ENCODE measurements at places on chromosomes 1 and 21.

DNA sequence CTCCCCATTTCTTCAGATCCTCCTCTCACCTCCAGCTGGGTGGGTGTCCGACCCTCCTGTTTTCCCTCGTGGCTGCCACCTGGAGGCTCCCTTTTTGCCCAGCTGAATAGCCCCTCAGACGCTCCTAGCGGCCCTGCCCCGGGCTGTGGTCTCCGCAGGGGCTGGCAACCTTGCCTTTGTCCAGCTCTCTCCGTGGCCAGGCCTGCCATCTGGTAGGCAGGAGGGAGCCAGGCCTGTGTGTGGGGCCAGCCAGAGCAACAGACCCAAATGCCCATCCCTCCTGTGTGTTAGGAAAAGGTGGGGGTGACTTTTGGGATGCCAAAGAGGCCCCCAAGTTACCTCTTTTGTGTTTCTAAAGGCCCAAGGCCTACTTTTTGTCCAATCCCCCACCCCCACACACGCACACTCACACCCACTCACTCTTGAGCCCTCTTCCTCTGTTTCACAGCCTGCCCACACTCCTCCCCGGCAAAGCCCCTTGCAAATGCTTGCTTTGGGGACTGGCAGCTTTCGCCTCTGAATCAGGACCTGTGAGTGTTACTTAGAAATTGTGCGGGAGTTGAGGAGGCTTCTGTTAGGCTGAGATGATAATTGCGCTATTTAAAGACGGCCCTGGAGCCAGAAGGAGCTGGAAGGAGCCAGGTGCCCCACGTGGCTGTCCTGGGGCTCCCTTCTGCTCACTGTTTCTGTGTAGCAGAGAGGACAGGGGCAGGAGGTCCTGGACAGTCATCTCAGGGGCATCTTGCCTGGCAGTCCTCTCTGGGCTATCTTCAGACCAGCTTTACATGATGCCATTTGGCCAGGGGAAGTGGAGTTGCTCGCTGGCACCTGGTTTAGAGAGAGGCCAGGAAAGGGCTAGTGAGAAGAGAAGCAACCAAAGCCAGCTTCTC is 9.1 kb downstream of the PPFIA4 start:
- no peak for DNase-seq

- DNase-seq, result no peak
Measured at GRCh38 chr21:45447821-45448220, 42.9 kb downstream of the COL18A1 start.

DNA sequence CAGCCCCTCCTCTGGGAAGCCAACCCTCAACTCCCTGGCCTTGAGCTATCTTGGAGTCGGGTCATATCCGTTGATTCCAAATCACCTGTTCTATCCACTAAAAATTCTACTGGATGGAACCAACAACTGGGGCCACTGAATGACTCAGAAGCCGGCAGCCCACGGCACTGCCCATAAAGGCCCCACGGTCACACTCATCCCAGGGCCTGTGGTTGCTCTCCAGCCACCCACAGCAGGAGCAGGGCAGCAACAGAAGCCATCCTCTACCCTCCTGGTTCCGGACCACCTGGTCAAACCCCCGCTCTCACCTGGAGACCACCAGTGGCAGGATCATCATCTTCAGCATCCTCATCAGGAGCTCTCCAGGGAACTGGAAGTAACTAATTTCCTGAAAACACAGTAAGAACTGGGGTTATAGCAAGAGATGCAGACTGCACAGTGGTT is 8.4 kb downstream of the SLC1A7 start:
- no peak for DNase-seq

- DNase-seq, result no peak
Measured at GRCh38 chr1:205057808-205058575, 15.0 kb downstream of the CNTN2 start.

GRCh38 chr1:22048351-22049192 is 3.9 kb upstream of the CDC42 start:
- no peak for DNase-seq

- no peak for DNase-seq
Measured at GRCh38 chr1:211800925-211801607, 29.5 kb downstream of the LPGAT1 start.

DNA sequence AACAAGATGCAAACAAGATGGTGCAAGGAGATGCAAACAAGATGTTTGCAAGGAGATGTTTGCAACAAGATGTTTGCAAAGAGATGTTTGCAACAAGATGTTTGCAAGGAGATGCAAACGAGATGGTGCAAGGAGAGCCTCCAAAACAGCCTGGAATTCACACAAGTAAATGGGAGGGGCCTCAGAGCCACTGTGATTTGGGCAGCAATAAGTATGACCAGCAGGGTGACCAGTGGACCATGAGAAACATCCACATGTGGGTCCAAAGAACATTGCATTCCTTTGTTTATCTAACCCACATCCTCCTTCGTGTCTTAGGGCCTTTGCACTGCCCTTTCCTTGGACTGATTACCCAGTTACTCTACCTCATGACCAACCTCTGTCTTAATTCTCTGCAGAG is 162.9 kb downstream of the PLPP3 start:
- no peak for DNase-seq

DNA sequence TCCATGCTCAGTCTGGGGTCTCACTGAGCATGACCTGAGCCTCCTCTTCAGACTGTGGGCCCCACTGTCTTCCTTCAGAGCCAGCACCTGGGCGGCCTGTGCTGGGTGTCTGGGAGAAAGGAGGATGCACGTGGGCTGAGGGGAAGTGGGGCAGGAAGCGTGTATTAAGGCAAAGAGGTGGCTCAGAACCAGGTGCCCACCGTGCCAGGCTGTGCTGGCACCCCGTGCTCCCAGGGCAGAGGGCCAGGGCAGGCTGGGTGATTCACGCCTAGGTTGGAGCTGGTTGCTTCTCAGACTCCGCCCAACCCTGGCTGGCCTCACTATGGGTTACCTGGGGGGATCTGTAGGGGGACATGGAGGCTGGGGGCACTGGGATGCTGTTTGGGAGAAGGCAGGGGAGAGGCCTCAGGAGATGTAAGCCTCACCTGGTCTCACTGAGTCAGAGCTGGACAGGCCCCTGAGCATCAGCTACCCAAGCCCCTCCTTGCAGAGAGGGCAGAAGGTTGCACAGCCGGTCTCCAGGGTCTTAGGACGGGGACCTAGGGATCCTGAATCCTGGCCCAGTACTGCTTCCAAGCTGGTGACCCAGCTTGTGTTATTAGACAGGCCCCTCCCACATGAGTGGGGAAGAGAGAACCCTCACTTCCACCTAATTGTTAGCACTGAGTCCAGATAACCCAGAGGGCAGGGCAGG is 18.6 kb upstream of the PADI1 start:
- DNase-seq, result no peak

GRCh38 chr1:161719325-161719611 is 2.1 kb upstream of the FCRLB start:
- no peak for DNase-seq
